HCEC 1CT (cell line): ENCODE measurements at places on chromosomes 6 and 20.
A peak's percentile ranks its signal among the peaks of the same experiment; 100 is the strongest.

- no peak for DNase-seq
These were observed 257.6 kb downstream of the ANKRD60 start for GRCh38 chr20:57970856-57971255.

GRCh38 chr6:142712231-142712630 lies 232.7 kb downstream of the HIVEP2 start:
- DNase-seq: no peak

DNA sequence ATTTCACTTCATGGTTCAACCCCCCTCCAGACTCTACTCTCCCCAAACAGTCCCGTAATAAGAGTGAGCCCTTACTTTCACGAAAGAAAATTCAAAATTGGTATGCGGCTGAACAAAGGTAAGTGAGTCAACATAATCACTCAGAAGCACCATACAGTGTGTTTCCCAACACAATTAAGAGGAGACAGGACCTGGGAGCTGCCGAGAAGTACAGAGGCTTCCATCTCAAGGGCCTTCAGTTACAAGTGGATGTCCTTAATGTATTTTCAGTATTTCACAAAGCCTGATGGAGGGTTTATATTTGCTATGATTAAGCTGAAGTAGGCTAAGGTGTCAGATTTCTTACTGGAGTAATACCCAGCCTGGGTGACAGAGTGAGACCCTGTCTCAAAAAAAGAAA lies 51.1 kb downstream of the MYO6 start:
- no peak for DNase-seq

GRCh38 chr20:56766528-56766927 lies 137.4 kb downstream of the TFAP2C start:
- DNase-seq: no peak

DNA sequence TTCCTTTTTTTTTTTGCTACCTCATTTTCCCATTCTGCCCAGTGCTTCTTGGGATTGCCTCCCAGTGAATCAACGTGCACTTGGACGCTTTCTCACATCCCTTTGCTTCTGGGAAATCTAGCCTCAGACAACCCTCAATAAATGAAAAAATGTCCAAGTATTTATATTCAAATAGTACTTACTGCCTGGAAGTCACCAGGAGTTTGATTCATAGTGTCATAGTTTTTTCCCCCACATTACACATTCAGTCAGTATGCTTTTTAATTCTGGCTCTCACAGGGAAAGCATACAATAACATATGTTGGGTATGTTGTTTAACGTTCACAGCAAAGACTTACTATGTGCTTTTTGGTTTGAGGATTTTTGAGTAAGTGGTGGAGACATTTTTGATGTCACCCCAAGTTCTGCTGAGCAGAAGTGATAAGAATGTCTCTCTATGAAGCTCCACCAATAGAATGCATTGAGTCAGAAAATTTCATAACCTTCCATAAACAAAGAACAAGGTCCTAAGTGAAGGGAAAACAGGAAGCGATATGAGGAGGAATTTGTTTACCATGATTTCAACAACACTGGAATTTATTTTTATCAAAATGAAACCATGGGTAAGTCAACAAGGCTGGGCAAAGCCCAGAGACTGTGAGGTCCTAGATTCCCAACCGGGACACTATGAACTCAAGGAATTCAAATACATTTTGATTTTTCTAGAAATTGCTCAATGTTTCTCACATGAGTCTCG lies 301.2 kb upstream of the BMP2 start:
- peak; percentile 75 for DNase-seq

DNA sequence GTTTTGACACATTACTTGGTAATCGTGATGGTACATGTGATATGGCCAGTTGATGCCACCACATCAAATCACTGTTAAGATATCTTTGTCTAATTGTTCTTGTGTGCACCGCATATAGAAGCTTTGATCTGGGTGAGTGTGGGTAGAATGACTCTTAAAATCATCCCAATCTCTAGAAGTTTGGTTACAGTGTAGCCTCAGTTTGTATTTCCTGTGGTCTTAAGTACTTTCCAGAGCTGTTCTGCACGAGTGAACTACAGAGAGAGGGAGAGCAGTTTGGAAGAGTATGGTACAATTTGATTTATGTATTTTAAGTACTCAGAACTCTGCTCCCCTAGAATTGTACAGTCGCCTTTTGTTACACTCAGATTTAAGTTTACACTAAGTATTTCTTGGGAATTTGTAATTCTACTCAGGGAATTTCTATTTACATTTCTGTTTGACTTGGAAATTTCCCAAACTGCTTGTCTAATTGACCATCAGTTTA lies 37.5 kb downstream of the SNX9 start:
- DNase-seq: no peak

- DNase-seq: no peak
These were observed 99.9 kb downstream of the PRND start for GRCh38 chr20:4821590-4821989.

DNA sequence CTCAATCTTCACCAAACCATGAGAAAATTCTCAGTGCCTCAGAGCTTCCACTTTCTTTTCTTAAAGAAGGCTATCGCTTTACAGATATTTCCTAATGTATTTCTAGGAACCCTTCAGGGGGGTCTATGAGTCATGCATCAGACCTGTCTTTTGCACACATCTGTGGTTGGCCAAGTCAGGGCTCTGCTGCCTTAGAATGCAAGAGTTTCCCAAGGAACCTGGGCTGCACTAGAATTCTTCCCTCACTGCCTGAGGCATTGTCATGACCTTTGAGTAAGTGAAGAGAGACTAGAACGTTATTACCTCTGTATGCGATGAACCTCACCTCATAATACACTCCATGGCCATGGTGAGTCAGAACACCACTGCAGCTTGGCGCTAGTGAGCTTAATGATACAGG lies 365.0 kb upstream of the ID4 start:
- no peak for DNase-seq

DNA sequence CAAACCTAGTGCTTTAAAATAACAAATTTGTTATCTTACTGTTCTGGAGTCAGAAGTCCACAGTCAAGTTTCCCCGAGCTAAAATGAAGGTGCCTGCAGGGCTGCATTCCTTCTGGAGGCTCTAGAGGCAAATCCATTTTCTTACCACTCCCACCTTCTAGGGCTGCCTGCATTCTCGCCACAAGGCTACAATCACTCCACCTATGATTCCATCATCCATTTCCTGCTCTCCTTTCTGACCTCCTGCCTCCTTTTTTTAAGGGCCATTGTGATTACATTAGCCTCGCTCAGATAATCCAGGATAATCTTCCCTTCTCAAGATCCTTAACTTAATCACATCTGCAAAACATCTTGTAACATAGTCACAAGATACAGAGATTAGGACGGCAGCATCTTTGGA lies 42.4 kb upstream of the SIRT5 start:
- DNase-seq: peak; percentile 26

GRCh38 chr6:105510746-105511145 lies 107.9 kb upstream of the PREP start:
- DNase-seq: no peak

GRCh38 chr20:14488756-14489479 lies 151.5 kb upstream of the FLRT3 start:
- DNase-seq: no peak

GRCh38 chr6:352896-353470 lies 38.6 kb upstream of the IRF4 start:
- DNase-seq: no peak

GRCh38 chr6:5034328-5034727 lies 30.5 kb upstream of the RPP40 start:
- no peak for DNase-seq

- DNase-seq: peak; percentile 17
These were observed at the start of gene PHF10 for GRCh38 chr6:169724494-169725124. Gene PHF10 (minus strand): TSS chr6:169724500. CDS start chr6:169723931, 569 bp downstream.

DNA sequence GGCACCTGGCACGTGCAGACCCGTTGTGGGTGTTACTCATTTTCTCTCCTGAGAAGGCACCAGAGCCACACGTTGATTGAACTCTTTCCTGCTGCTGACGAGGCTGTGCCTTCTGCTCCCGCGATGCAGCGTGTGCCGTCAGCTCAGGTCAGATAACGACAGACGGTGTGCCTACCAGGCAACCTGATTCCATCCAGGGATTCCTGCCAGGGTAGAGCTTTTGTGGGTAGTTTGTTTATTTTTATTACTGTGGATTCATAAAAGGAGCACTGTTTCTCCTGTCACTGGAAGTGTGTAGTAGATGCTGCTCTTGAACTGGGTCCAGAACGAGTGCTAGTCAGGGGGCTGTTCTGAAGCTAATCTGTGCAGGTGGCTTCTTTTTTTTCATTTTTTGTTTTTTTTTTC lies 20.7 kb downstream of the PRPF6 start:
- DNase-seq: no peak

- DNase-seq: no peak
These were observed 23.6 kb downstream of the COL11A2 start for GRCh38 chr6:33168639-33169038.

- DNase-seq: no peak
These were observed 166.5 kb downstream of the KIF6 start for GRCh38 chr6:39558591-39559190.

DNA sequence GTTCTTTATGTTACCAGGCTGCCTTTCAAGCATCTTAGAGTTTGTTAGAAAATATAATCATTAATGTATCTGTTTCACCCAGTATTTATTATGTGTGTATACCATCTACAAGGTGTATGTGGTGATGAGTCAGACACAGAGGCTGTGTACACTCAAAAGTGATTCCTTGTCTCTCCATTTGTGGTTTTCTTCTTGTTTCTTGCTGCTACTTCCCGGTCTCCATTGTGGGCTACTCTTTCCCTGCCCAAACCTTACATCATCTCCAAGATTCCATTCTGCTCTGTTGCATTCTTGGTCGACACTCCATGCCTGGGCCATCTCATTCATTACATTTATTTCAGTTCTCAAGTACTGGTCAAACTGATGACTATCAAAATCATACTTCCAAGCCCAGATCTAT lies 182.2 kb upstream of the STXBP5 start:
- DNase-seq: peak; percentile 10

- DNase-seq: no peak
These were observed 30.0 kb upstream of the PTGIS start for GRCh38 chr20:49597825-49598395.

DNA sequence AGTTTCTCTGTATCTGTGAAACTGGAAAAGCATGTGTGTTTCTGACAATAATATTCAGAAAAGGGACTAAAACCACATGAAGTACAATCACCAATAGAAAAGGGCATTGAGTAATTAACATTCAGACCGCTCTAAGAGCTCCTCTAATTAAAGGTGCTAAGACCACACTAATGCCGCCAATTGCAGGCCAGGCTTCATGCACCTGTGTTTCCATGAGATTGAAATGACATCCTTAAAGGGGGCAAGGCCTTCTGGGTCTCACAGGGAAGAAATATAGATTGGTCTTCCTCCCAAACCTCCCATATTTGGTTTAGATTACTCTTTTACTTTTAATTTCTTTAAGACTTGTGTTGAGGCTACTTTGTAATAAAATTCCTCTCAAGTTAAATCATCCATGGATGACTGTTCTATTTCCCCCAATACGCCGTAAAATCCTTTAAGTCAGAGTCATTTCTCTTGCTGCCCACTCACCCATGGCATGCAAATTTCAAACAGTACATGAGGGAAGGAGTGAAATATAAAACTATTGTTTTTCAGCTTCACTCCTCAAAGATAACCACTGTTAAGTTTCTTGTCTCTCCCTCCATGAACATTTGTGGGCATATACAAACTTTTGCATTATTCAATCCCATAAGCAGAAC lies 110.6 kb downstream of the UBE3D start:
- DNase-seq: peak; percentile 84
